ENCODE measurements at places on chromosomes 5 and 9.
A peak's percentile ranks its signal among the peaks of the same experiment; 100 is the strongest.

DNA sequence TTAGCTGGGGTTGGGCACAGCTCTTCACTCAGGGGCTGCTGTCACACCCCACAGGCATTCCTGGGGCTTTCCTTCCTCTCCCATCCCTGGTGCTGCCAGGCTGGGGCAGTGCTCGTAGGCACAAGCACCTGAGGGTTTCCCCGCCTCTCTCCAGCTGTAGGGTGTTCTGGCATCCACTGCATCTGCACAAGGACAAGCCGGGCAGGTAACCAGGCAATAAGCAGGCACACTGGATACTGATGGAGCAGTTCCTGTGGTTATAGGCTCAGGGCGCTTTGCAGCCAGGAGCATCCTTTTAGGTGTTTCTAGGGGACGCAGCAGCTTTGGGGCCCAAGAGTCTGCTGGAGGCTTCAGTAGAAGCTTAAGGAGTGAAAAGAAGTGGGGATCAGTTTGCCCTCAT lies 56.8 kb downstream of the ARHGEF37 start:
- no peak for DNase-seq

- no peak for DNase-seq
These were observed 75.7 kb downstream of the MED10 start for GRCh38 chr5:6302684-6303083.

- peak; percentile 59 for DNase-seq
These were observed 4.0 kb downstream of the MEF2C start for GRCh38 chr5:88878976-88879375.

DNA sequence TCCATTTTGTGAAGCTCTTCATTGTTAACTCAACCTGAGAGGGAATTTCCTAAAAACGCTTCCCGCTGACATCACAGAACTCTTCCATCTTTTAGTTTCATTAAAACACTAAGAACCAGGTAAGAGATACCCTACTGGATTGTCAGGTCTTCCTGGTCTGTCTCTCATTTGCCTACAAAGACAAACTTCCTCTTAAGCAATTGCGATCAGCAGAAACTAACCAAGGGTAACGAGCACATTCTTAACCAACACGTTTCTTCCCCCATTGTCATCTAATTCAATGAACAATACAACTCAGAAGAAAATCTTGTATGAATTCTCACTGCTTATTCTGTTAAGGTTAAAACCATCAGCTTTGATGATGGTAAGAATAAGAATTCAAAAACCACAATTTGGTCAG lies 6.6 kb downstream of the FBXW11 start:
- DNase-seq: no peak

DNA sequence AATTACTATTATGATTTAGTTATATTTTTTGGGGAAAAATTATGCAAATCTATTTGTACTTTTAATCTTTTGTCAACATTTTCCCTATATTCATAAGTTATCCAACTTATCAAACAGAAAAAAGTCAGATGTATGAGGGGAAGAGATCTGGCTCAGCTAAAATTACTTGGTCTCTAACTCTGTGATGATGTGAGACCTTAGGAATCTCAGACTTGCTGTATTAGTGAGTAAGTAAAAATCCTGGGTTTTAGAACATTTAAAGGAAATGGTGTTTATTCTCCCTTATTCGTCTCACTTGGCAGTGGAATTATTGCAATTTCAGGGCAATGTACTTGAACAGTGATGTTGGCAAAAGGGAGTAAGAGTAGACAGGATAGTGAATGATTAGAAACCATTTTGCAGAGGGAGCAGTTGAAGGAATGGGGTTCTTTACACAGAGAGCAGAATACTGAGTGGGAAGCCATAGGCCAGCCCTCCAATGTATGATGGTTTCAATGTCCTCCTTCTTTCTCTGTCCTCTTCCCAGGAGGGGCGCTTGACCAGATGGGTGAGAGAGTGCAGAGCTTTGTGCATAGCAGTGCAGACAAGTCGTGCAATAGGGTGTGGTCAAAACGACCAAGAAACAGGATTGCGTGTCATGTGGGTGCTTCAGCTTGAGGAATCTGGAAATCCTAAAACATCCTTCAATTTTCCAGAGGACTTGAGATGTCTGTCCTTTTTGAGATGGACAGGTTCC lies 91.7 kb downstream of the TENT4A start:
- peak; percentile 74 for DNase-seq

- no peak for DNase-seq
These were observed 209.0 kb downstream of the PCSK5 start for GRCh38 chr9:76099516-76099915.

- no peak for DNase-seq
These were observed 12.6 kb downstream of the FAM78A start for GRCh38 chr9:131263701-131264100.

GRCh38 chr5:50958852-50959457 lies 292.5 kb downstream of the PARP8 start:
- DNase-seq: peak; percentile 23

GRCh38 chr5:136034984-136035383 lies 6.2 kb downstream of the TGFBI start:
- DNase-seq: no peak

DNA sequence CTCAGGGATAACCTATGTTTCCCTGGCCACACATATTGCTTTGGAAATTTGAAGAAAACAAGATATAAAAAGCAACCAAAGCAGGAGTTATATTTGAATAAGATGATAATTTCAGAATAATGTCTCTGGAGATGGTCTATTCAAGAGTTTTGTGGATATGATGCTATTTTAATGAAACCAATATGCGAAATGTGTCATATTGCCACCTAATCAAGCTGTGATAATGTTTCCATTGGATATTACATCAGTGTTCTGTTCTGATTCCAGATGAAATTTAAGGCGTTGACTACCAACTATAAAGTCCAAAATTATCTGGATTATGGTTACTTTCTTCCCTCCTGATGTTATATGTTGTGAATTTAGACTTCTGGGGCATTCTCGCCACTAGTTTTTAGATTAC lies 27.6 kb upstream of the NUDT12 start:
- DNase-seq: no peak

- no peak for DNase-seq
These were observed 41.5 kb upstream of the LARP1 start for GRCh38 chr5:154713615-154714125.

DNA sequence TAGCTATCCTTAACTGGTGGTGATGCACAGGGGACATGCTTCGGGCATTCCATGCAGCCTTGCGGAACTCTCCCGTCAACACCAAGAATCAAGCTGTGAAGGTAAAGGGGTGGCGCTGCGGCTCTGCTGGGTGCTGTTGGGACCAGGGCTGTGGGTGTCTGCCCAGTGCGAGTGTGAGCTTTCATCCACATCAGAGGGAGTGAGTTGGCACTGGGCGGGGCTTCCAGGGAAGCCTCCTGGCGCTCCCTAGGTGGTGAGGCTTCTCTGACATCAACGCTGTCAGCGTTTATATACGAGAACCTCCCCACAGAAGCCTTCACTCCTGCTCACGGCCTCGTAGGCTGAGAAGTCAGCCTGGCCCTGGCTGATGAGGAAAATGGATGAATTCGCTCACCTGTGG lies 11.7 kb downstream of the ARPC5L start:
- DNase-seq: no peak

DNA sequence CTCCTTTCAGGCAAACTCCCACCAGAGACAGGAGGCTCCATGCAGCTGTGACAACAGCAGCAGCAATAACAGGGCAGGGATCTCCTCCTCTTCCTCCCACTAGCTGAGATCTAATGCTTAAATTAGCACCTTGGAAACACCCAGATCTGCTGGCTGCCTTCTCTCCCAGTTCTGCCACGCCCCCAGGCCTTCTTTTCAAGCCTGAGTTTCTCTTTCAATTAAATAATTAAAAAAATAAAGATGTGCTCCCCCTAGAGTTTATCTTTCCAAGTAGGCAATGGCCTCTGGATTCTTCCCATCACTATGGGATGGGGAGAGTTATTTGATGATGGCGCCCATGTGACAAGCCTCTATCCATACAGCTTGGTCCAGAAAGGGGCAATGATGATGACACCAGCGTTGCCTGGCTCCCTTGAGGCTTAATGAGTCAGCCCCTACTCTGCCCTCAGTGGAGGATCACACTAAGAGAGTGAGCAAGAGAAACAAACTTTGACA lies 3.8 kb downstream of the FAM219A start:
- peak; percentile 92 for DNase-seq

DNA sequence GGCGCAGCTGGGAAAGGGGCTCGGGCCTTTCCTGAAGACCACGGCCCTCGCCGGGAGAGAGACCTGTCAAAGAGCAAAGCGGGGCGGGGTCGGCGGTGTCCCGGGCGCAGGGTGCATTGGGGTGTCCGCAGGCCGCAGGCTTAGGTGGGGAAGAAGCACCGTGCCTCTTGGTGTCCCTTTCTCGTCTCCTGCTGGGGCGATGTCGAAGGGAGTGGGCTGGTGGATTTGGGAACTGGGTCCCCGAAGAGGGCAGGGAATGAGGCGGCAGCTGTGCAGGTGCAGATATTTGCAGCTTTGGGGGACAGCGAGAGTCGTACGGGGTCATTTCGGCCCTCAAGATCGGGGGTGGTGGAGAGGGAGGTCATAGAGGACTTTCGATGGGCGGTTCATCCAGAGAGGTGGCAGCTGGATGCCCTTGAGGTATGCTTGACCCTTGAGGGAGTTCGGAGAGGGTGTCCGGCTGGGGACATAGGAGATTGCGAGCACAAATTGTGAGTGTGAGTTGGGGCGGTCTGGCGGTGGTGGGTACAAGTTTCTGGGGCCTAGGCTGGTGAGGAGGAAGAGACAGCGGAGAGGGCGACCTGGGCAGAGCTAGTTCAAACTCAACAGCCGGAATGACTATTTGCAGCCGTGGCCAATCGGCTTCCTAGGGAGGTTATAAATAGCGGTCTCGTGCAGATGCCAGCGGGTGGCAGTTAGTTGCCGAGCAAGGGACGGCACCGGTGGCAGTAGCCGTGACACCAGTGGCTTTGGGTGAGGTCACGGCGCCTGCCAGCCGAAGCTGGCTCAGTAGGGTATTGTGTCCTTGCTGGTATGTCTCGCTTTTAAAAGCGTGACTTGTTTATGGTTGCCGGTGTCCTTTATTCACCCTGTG lies 601 bp downstream of the NNT start:
- peak; percentile 66 for DNase-seq

DNA sequence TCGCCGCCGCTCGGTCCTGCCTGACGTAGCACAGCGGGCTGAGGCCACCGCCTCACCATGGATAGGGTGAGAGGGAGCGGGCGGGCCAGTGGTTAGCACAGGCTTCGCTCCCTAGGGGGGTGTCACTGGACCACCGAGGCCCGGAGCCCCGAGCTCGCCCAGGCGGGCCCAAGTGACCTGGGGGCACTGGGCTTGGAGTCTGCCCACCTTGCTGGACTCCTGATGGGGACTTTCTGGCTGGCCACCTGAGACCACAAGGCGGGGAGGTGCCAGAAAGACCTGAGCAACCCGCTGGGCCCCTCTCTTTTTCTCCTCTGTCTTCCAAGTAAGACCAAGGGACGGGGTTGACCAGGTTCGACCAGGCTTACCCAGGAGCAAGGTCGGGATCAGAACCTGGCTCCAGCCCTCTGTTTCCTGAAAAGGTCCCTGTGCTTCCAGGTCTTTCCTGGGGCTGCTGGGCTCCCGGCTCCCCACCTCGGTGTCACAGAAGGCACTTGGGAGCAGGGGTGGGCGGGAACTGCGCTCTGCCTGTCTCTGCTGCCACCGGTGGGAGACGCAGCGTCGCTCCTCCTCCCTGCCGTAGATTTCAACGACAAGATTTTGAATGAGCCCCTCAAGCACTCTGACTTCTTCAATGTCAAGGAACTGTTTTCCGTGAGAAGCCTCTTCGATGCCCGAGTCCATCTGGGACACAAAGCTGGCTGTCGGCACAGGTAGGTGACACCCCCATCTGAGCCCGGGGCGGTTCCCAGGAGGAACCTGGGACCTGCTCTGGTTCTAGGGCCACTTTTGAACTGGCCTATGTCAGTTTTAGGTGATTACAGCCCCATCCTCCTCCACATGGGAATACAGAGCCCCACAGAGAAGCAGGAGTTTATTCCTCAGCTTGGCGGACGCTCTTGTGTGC lies 1.0 kb downstream of the MRPS2 start:
- peak; percentile 54 for DNase-seq

- DNase-seq: no peak
These were observed 31.4 kb upstream of the TMOD1 start for GRCh38 chr9:97470076-97470475.

DNA sequence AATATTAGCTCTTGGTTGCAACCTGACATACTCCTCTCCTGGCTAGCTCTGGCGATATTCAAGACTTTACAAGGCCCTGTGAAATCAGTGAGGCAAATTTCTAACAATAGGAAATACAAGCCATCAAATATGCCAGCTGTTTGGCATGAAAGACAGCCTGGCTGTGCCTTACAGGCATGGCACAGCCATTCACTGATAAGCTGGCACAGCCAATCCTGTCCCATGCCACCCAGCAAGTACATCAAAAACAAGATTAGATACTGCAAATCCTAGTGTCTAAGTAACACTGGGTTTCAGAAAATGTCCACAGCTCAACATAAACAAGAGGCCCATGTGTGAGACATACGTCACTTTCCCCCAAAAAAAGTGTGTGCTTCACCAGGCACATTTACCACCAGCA lies 1045.8 kb upstream of the DMAC1 start:
- no peak for DNase-seq

GRCh38 chr9:112011051-112011620 lies 114.5 kb downstream of the UGCG start:
- DNase-seq: no peak

Measured in fibroblast of skin of back (primary cell).